ENCODE measurements at places on chromosomes 2 and 18. TPM values are rescaled to one million over a fixed set of nuclear protein-coding genes. Genes with fewer than 3 reads are reported as not detected.

- H3K4me3 ChIP-seq = no peak overlapping the region
- H3K27me3 ChIP-seq = peaks cover 5% of the 10 kb centered on the region
- DNase-seq = no peak
- no peaks in the 10 kb centered on the region for H3K4me1 ChIP-seq
- H3K36me3 ChIP-seq = no peaks in the 10 kb centered on the region
Measured at GRCh38 chr2:221350616-221351015, 221.5 kb downstream of the EPHA4 start.

DNA sequence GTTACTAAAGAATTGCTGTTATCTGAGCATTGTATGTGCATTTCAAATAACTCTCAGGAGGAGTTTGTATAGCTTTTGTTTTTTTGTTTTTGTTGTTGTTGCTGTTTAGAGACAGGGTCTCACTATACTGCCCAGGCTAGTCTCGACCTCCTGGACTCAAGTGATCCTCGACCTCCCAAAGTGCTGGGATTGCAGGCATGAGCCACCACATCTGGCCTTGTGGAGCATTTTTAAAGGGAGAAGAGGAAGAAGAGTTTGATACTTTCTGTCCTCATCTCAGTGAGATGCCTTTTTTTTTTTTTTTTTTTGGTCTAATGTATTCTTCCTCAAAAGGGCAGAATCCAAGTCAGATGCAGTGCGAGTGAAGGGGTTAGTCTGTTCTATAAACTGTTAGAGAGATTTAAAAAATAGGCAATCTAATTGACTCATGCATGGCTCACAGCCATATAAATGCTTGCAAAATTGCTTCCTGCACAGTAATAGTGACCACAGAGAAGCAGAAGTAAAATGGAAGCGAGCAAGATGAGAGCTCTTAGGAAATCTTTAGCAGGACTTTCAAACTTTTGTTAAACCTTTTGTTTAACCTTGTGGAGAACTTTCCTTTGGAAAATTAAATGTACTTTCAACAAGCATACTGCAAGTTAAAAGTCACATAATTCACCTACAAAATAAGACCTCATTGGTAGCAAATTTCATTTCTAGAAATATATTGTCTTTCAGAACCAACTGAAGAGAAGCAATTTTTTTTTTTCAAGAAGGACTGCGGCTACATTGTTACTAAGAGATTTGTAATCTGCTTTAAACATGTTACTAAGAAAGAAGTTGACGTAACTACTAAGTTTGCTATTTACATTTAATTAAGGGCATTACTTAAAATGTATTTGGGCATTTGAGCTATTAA is 52.3 kb upstream of the ROCK1 start:
- H3K36me3 ChIP-seq = no peaks in the 10 kb centered on the region
- DNase-seq = no peak
- H3K4me1 ChIP-seq = peaks cover 8% of the 10 kb centered on the region
- H3K27ac ChIP-seq = no peak overlapping the region
- no peak overlapping the region for H3K4me3 ChIP-seq

DNA sequence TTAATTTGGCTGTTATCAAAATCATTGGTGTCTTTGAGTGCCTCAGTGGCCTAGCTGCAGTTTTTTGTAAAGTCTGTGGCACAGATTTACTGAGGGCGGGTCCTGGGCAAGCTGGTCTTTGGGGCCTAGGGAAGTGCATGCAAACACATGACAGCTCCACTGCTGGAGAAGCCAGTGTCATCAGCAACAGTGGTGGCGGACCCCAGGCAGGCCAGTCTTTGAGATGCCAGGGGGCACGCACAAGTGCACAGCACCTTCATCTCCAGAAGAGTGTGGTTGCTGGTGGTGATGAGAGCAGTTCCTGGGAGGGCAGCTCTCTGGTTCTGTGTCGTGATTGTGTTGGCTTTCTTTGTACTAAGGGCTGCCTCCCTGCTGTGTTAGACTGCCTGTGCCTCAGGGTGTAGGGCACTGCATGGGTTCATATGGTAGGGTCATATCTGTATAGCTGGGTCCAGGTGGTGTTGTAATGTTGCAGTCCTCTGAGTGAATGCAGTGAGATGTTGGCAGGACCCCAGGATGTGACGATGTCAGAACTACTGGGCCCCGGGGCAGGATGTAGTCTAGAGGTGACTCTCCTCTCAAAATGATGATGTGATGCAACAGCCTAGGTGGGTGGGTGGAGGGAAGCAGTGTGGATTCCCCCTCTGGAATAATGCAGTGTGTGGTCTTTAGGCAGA is 646.7 kb upstream of the CDH2 start:
- H3K27me3 ChIP-seq = no peaks in the 10 kb centered on the region
- H3K27ac ChIP-seq = no peak overlapping the region
- no peak for DNase-seq
- H3K4me3 ChIP-seq = no peak overlapping the region

The PDK1 gene
- total RNA-seq = 16.8 TPM

The SLC5A7 gene
- not detected for total RNA-seq

The CTAGE1 gene
- not detected for total RNA-seq

GRCh38 chr2:207330912-207331311 is 165.2 kb upstream of the KLF7 start:
- H3K27me3 ChIP-seq = no peaks in the 10 kb centered on the region
- H3K4me3 ChIP-seq = no peak overlapping the region
- H3K4me1 ChIP-seq = no peaks in the 10 kb centered on the region
- no peak overlapping the region for H3K27ac ChIP-seq

DNA sequence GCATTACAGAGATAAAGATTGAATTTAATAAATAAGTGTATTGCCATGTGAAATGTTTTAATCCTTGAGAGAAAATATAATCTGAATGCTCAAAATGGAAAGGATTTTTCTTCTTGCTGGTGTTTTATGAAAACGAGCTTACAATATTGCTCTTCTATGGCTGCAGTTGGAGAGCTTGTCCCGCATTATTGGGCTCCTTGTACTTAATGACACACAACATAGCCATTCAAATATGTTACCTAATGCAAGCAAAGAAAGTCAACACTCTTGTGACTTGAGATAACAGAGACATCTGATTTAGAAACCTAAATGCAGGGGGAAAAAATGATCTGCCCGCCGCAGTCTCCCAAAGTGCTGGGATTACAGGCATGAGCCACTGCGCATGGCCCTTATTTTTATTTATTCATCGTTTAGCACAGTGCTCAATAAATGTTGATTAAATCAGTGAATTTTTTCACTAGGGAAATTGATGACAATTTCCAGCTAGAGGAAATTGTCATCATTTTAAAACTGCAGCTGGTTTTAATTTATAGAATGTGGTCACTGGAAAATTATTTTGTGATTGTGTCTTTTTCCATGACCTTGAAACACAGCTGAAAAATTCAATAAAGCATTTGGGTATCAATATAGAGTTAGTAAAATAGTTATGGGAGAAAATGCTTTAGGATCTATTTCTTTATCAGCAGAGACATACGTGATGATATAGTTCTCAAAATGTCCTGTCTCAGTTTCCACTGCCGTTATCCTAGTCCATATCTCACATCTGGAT is 2.4 kb upstream of the PRKD3 start:
- H3K4me3 ChIP-seq = no peak overlapping the region
- peaks cover 9% of the 10 kb centered on the region for H3K27me3 ChIP-seq
- H3K27ac ChIP-seq = no peak overlapping the region
- peaks cover 24% of the 10 kb centered on the region for H3K36me3 ChIP-seq

The PSMD14 gene
- 97.4 TPM for total RNA-seq

DNA sequence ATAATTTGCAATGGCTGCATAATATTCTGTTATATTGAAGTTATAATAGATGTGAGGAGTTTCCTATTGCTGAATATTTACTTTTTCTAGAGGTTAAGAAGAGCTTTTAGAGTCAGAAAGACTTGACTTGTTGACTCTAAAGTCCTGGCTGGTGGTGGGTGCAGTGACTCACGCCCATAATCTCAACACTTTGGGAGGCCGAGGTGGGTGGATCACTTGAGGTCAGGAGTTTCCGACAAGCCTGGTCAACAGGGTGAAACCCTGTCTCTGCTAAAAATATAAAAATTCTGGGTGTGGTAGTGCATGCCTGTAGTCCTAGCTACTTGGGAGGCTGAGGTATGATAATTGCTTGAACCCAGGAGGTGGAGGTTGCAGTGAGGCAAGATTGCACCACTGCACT is 33.9 kb upstream of the ATIC start:
- no peaks in the 10 kb centered on the region for H3K4me1 ChIP-seq
- H3K36me3 ChIP-seq = no peaks in the 10 kb centered on the region
- H3K27ac ChIP-seq = no peak overlapping the region
- no peak overlapping the region for H3K4me3 ChIP-seq
- no peaks in the 10 kb centered on the region for H3K27me3 ChIP-seq

DNA sequence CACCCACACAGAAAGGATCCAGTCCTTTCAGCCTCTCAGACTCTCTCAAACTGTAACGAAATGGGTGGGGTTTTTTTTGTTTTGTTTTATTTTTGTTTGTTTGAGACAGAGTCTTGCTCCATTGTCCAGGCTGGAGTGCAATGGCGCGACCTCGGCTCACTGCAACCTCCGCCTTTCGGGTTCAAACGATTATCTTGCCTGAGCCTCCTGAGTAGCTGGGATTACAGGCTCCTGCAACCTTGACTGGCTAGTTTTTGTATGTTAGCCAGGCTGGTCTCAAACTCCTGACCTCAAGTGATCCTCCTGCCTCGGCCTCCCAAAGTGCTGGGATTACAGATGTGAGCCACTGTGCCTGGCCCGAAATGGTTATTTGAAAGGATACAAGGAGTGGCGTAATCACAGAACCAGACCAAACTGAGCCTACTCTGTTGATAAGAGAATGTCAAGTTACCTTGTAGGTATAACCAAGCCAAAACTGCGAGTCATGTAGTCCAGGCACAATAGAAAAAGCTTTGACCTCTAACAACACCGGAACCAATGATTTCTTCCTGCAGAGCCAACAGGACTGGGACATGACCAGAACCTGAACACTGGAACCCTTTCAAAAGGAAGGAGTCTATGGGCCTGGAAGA is 72.5 kb downstream of the NCAPH start:
- H3K4me1 ChIP-seq = peaks cover 58% of the 10 kb centered on the region
- H3K4me3 ChIP-seq = peak overlapping the region; percentile 3
- no peak for DNase-seq

GRCh38 chr2:238942726-238943300 is 94.9 kb downstream of the TWIST2 start:
- DNase-seq = no peak
- H3K27ac ChIP-seq = no peak overlapping the region
- peaks cover 21% of the 10 kb centered on the region for H3K27me3 ChIP-seq
- H3K4me3 ChIP-seq = no peak overlapping the region
- no peaks in the 10 kb centered on the region for H3K36me3 ChIP-seq
- peaks cover 4% of the 10 kb centered on the region for H3K4me1 ChIP-seq

DNA sequence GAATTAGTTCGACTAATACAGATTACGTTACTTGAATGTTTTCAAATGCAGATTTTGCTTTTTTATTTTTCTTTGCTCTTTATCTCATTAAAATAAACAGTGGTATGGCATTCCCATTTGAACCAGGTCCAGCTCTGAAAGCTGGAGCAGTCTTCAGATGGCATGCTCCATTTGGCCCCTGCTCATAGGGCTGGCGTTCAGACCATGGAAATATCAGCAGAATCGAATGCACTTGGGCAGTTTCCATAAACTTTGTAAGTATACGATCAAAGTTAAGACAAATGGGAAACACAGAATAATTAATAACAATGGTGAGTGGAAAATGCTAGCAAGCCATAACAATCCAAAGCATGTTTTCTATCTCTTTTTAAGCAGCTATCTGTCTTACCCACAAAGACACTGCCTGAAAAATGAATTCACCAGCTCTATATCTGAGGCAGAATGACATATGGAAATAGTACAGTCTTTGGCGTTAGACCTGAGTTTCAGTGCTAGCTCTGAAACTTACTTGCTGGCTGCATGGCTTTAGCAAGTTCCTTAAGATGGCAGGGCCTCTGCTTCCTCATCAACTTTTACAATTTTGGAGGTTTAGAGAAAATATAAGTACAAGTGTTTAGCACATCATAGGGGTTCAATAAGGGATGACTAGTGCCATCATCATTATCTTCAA is 131.6 kb downstream of the BCL2 start:
- H3K27me3 ChIP-seq = peaks cover 10% of the 10 kb centered on the region
- no peak overlapping the region for H3K4me3 ChIP-seq
- H3K27ac ChIP-seq = no peak overlapping the region

- peak overlapping the region; percentile 90 for H3K4me3 ChIP-seq
- H3K36me3 ChIP-seq = peaks cover 47% of the 10 kb centered on the region
- peak; percentile 35 for DNase-seq
Measured at GRCh38 chr2:170930131-170930990, 1.3 kb downstream of the GORASP2 start.

- no peak for DNase-seq
- H3K4me3 ChIP-seq = no peak overlapping the region
- H3K4me1 ChIP-seq = no peaks in the 10 kb centered on the region
- no peak overlapping the region for H3K27ac ChIP-seq
Measured at GRCh38 chr2:38727661-38728060, 23.5 kb downstream of the SRSF7 start.

Measured in Calu3 (cell line).